NCI-H1436 (cell line): ENCODE measurements at places on chromosomes 7 and 10.
A peak's percentile ranks its signal among the peaks of the same experiment; 100 is the strongest.

DNA sequence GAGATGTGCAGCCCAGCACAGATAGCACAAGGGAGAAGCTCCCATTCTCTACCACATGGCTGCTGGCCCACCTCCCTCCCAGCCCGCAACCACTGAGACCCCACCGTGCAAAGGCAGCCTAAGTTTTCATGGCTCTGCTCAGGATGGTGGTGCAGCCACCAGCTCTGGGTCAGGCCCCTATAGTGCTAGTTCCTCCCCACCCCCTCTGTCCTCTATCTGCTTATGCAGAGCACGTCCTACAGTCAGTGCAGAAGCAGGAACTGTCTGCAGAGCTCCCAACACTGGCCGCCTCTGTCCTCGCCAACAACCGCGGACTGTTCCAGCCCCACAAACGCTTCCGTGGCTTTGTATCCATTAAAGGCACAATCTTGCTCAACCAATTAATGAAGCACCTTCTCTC, 278.9 kb downstream of the GRID1 start:
- DNase-seq: no peak

- DNase-seq: no peak
These were observed 2.3 kb downstream of the HNRNPA2B1 start for GRCh38 chr7:26198133-26198780.

- peak; percentile 37 for DNase-seq
These were observed 155.6 kb downstream of the PPP1R3A start for GRCh38 chr7:113763226-113763625.

DNA sequence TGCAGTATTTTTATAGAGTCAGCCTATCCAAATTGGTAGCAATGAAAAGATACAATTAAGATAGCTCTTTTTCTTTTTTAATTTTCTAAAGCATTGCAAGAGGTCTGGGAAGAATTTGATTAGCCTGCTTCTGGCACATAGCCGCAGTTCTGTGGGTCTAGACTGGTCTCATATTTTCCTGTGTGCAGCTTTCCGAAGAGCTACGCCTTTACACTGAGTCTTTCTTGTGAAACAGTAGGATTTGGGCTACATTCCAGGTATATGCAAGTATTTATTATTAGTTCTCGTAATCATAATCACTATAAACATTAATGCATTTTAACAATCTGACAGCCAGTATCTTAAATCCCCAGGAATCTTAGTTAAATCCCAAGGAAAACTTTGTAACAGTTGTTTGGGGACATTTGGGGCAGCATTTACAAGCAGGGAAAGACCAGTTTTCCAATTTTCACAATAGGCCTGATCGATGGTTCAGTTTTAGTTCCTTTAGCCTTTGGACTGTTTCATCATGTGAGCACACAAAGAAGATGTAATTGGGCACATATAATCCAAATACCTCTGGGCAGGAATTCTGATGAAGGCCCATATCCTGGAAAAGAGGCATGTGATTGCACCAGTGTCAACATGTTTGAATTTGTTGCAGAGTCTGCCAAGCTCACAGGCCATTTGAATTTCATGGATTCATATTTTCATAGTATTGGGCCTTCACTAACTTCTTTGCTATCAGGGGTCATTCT, 287.3 kb downstream of the INHBA start:
- no peak for DNase-seq

- DNase-seq: no peak
These were observed 213.8 kb downstream of the COBL start for GRCh38 chr7:51102828-51103227.

DNA sequence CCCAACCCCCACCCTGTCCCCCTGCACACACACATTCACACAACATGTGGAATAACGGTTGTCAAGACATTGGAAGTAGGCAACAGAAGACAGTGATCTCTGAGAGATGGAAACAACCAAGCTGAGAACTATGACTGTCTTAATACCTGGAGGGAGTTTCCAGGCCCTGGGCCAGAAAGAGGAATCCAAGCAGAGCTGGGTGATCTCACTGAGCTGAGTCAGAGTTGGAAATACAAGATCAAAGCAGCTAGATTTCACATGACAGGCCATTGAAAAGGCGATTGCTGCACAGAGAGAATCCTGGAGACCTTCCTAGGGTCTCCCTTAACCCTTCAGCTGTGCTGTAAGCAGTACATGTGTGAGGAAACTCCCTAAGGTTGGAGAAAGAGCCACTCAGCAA, 165.8 kb upstream of the PRSS1 start:
- DNase-seq: no peak
